ENCODE measurements at places on chromosomes 1 and 21.

DNA sequence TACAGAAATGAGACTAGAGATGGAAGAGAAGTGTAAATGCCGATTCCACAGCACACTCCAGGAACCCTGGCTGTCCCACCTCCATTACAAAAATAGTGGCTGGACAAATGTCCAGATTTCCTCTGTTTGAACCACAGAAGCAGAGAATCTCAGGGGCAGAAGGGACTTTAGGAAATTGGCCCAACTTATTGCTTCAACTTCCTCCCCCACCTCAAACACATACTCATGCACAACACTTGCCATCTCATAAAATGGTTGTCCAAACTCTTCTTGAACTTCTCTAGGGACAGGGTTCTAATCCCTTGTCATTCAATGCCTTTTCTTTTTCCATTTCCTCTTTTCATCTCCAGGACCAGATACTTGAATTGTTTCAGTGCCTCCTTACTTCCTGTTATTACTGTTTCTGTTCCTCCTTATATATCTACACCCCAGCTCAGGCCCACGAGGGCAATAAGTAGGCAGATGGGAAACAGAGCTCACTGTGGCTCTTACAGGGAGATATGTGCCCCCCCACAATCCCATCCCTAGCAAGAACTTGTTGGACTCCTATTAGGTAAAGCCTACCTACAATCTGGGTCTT, 8.5 kb upstream of the B4GALT3 start:
- DNase-seq, result no peak

DNA sequence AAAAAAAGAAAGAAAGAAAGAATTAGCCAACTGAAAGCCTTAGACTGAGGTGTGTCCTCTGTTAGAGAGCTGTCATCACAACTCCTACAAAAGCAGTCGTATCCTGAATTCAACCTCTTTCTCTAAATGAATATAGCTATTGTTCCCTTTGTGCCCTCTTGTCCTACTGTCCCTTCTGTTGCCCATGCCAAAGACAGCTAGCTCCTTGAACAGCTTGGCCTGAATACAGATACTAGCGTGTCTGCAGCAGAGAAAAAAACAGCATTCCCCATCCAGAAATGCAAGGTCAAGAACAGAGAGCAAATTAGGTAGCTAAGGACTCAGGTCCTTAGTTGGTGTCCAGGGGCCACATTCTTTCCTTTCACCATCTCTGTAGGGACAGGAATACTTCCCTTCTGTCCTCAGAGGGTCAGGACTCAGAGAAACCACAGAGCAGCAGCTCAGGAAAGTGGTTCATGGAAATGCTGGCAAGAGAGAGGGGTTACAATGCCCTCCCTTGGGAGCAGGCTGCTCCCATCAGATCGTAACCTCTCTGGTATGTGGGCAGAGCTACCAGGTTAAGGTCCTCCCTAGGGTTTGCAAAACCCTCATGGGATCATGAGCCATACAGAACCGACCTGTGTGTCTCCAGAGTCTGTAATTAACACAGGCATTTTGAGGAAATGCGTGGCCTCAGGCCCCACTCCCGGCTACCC, 1.8 kb upstream of the ZBTB48 start:
- no peak for DNase-seq

GRCh38 chr1:177328251-177328650, 157.5 kb downstream of the BRINP2 start:
- DNase-seq, result no peak

DNA sequence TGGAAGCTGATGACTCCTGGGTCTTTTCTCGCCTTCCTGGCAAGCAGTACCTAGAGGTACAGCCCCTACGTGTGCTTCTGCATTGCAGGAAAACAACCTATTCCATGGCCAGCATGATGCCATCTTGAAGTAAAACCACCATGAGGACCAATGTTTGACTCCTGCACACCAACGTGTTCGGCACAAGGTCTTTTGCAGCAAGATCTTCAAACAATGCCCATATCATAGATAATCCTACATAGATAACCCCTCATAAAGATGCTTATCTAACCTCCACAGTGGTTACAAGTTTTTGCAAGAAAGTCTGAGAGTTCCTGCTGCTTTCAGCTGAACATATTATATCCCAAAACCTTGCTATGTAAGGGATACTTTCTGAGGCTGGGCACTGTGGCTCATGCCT, 141.1 kb upstream of the MAP1LC3C start:
- DNase-seq, result no peak
